Mesothelial cell of epicardium (in vitro differentiated cells): ENCODE measurements at places on chromosomes 4 and X.

GRCh38 chrX:139077281-139078250, 366.0 kb upstream of the FGF13 start:
- DNase-seq, result no peak

- DNase-seq, result no peak
Observed at GRCh38 chr4:25361253-25361652, 15.8 kb upstream of the ANAPC4 start.

DNA sequence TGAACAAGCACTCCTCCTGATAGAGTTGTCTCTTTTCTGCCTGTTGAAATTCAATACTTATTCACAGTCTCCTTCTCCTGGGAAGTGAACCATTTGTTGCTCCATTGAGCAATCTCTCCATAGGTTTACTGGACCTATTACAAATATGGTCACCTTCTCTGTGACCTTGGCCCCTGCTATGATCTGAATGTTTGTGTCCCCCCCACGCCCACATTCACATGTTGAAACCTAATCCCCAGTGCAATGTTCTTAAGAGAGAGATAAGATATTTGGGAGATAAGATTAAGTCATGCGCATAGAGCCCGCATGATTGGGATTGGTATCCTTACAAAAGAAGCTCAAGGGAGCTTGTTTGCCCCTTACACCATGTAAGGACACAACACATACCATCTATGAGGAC, 54.1 kb upstream of the GABRE start:
- no peak for DNase-seq

- no peak for DNase-seq
Observed at GRCh38 chr4:162683659-162684370, 482.9 kb downstream of the NAF1 start.

- DNase-seq, result no peak
Observed at GRCh38 chr4:137694138-137694537, 161.8 kb upstream of the PCDH18 start.

GRCh38 chr4:148025981-148026380, 294.1 kb downstream of the ARHGAP10 start:
- DNase-seq, result no peak
